ENCODE measurements at places on chromosomes 3 and 15.
A peak's percentile ranks its signal among the peaks of the same experiment; 100 is the strongest.

- peak; percentile 48 for DNase-seq
These were observed 544.8 kb downstream of the AGBL1 start for GRCh38 chr15:86624261-86625036.

GRCh38 chr3:141526709-141527108 is 39.9 kb downstream of the RASA2 start:
- no peak for DNase-seq

- DNase-seq = no peak
These were observed 68.5 kb upstream of the SGO1 start for GRCh38 chr3:20254268-20255117.

DNA sequence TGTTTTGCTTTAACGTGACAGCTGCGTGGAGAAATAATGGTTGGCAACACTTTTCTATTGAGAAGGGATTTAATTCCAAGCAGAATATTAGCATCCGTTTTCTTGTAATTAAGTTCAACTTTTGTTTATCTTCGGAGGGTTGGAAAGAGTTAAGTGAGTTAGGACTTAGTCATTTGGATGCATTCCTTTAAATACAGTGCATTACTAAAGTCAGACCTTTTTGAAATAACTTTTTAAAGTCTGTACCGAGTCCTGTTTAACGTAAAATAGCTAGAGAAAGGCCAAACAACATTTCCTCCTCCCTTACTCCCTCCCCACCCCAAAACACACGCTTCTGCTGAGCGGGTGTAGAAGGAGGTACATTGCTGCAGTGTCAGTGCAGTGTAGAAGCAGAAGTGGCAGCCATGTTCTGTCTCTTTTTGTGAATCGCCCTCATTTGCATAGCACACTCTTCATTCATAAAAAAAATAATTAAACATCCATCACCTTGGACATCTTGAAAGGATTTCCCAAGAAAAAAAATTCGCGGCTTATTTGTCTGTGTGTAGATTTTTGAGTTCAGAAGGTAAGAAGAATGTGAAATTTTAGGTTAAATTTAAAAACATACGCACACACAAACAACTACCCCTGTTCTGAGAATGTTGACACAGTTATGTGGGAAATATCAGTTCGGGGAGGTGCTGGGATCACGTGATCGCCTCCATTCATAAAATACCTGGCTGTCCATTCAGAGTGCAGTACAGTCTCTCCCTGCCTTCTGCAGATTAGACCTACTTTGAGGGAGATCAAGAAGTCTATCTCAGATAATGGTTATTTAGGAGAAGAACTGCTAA is 1.6 kb downstream of the SPRED1 start:
- DNase-seq = peak; percentile 35

DNA sequence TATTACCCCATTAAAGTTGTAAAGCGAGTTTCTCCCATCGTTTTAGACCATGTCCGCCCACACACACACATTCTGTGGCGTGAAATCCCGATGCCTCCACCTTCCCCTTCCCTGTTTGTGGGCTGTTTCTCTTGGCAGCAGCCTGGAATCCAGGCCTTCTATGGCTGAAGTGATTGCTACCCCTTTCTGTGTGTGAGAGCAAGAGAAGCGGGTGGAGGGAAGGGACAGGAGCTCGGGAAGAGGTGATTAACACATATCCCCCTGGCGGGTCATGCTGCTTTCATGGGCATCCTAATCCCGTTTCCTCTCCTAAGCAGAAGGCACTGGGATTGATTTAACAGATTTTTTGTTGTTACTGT is 283.8 kb upstream of the RGMA start:
- no peak for DNase-seq

GRCh38 chr3:29169451-29169850 is 111.4 kb upstream of the RBMS3 start:
- DNase-seq = no peak

GRCh38 chr3:114377426-114377825 is 83.6 kb downstream of the TIGIT start:
- no peak for DNase-seq

DNA sequence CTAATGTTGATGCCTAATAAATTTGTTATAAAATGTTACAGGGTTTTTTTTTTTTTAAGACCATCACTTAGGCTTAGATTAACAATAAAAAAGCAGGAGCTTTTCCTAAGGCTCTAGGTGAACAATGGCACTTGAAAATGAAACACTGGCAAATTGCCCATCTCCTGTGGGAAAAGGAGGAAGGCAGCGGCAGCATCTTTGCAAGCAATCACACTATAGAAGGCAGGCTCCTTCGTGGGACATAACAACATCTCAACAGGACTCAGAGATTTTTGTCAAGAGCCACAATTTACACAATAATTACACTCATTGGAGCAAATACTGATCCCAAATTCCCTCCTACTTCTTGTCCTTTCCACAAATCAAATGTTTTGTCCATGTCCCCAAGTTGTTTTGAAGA is 646.7 kb downstream of the ROBO2 start:
- DNase-seq = no peak

DNA sequence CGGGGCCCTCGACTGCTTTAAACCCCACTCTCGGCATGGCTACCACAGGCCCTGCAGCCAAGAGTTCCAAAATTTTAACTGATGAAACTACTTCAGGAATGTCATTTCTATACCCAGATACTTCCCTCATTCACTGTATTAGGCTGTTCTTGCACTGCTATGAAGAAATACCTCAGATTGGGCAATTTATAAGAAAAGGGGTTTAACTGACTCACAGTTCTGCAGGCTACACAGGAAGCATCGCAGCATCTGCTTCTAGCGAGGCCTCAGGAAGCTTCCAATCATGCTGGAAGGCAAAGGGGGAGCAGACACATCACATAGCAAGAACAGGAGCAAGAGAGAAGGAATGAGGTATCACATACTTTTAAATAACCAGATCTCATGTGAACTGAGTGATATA is 21.6 kb upstream of the ALCAM start:
- DNase-seq = no peak

- DNase-seq = no peak
These were observed 15.1 kb upstream of the SNRPA1 start for GRCh38 chr15:101310161-101310480.

DNA sequence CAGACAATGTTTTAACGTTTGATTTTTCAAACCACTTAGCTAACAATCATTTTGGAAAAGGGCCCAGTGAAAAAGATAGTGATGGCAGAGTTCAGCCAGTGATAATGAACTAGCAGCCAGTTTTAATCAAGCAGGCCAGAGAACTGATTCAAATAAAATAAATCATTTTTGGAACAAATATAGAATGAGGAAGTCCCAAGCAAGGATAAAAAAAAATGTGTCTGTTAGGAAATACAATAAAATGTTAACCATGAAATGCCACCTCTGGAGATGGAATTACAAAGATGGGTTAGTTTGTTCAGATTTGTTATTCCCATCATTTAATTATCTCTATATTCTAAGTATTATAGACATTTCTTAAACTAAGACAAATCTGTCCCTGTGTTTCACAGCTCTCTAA is 1.1 kb downstream of the HERC1 start:
- DNase-seq = no peak

DNA sequence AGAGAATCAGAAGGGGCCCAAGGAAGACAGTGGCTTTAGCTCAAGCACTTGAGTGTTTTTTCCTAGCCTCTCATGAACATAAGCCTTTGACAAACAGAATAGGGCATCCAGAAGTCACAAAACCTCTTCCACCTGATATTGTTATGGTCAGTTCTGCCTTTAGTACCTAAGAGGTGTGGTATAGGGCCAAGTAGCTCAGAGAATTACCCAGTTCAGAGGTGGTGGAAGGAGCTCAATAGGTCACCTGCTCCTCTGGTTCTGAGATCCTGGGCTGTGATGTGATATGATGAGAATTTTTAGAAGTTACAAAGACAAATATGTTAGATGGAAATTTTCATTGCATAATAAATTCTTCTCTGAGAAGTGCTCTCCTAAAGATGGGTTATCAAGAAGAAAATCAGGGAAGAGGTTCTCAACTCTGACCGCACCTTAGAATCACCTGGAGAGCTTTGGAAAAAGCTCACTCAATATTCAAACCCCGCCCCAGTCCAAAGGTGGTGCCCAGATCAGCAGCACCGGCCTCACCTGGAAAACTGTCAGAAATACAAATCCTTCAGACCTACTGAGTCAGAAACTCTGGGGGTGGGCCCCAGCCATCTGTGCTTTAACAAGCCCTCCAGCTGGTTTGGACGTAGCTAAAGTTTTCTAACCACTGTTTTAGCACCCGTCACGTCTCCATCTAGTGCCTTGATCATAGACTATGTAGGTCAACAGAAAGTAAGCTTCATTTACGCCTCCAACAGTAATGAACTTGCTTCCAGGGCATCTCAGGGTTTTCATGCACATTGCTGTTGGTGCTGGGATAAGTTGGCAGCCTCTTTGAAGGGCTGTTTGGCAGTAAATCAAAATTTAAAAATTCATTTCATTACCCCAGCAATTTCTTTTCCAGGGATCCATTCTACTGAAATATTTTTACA is 101.3 kb downstream of the MYH15 start:
- no peak for DNase-seq

GRCh38 chr3:131079086-131079485 is 52.4 kb downstream of the NEK11 start:
- DNase-seq = no peak

DNA sequence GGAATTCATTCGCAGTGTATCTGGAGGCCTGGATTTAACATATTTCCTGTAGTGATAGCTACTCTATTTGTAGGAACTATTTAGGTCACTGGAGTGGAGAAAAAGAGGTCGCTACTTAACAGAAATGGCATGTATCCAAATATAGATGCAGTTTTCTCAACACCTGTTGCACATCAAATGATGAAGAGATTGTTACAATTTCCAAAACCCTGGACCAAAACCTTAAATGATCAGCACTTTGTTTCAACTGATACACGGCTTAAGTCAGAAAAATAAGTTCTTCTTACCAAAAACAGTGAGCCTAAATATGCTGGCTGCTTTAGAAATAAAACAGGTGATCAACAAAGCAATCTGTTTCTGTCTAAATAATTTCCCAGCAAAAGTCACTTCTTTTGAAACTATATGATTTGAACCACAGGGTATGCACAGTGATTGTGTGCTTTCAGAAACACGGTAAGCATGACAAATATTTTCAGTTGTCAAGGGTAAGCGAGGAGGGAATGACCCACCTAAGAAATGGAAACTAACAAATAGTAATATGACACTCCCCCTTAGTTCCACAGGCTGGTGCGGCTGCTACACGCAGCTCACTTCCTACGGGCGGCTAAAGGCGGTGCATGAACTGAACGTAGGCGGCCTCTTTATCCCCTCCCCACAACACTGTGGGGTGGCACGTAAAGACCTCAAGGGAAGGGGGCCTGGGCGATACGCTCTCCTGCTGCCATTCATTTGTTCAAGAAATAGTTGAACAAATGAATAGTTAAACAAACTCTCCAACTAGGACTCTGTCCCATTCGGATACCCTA is 1.1 kb downstream of the EHD4 start:
- DNase-seq = no peak

- no peak for DNase-seq
These were observed 250.7 kb downstream of the FOXP1 start for GRCh38 chr3:71332813-71333212.

DNA sequence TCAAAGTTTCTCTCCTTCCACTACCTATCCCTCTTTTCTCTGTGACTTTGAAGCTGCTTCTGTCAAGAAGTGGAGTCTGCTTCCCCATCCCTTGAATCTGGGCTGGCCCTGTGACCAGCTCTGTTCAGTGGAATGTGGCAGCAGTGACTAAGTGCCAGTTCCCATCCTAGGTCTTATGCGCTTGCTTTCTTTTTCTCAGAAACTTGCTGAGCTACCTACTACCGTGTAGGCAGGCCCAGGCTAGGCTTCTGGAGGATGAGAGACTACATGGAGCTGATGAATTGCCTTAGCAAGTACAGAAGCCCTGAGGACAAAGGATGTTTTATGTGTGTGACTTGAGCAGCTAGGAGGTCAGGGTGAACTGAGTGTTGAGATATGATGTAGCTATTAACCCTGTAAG is 123.2 kb downstream of the PDCD6IP start:
- no peak for DNase-seq

DNA sequence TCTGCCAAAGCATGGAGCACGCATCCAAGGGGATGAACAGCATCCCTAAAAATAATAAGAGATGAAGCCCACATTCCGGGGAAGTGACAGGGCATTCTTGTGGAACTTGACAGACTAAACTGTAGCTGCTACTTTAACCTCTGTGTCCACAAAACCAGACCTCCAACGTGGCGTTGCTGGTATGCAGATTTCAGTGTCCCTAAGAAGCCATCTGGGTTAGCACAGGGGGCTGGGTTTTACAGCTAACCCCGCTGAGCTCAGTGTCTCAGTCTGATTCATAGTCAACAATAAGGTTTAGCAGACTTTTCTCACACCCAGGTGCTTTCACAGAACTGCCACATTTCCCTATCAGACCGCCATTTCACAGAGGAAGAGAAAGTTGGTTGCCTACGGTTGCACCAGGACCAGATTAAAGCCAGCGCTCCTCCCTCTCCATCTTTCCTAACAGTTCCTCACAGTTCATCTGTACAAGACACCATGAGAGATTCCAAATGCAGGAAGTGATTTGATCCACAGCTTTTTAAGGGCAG is 61.6 kb upstream of the CTDSPL start:
- no peak for DNase-seq

DNA sequence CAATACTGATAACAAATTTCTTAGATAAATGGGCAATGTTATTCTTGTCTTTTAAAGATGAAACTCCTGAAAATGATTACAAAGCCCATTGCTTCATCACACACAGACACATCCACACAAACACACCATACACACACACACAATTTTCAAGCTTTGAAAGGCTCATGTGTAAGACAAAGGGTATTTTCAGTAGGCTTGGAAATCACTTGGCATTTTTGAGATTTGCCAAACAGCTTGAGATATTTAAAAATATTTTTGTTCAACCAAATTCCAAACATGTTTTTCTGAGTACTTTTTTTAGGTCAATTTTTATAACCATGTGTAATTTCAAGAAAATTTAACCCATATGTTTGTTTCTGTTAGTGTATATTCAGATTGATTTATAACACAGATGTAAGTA is 283.7 kb downstream of the ROBO2 start:
- no peak for DNase-seq

DNA sequence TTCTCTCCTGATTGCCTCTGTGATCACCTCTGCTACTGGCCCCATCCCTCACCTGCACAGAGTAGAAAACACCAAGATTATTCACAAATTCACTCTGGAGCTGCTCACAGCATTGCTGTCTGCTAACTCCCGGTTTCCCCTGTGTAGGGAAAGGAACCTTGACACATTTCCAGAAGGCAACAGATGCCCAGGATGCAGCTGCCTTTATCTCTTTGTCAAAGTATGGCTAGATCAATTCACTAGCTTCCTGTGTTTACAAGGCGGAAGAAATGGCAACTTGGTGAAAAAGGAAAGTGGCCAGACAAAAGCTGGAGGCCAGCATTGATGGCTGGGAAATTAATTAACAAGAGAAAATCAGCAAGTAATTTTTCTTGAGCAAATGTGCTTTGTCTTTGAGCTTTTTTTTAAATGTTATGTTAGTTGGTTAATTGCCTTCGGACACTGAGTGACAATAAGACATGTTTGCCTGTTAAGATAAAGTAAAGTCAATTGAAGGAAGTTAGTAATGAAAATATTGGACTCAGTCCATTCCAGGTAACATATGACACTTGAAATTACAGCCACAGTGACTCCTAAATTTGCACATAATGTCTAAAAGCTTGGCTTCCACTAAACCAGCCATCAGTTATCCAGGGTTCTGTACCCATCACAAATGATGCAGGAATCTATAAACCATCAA is 394.6 kb upstream of the IL12A start:
- DNase-seq = no peak

Data from anterior cingulate cortex (tissue), 58 donors.